Stimulated activated CD8-positive, alpha-beta memory T cell treated with anti-CD3 and anti-CD28 coated beads, Interleukin-2, amount 100 ng/mL, for 1 hour (primary cell): ENCODE measurements at places on chromosomes 12 and 14.

DNA sequence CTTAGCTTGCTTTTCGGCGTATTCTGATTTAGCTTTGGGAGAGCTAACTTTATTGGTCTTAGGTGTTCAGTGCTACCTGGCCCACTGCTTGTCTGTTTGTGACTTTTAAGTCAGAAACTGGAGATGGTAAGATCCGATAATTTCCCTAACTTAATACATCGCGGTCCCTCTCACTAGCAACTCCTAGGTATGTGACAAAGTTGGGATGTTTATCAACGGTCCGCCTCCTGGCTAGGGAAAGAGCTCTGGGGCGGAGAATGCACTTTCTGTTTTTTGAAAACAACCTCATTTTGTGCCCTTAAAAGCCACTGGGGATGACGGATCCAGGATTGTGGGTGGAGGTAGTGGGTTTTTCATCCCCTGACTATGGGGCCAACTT, 1.2 kb downstream of the CDKN1B start:
- no peak for DNase-seq

DNA sequence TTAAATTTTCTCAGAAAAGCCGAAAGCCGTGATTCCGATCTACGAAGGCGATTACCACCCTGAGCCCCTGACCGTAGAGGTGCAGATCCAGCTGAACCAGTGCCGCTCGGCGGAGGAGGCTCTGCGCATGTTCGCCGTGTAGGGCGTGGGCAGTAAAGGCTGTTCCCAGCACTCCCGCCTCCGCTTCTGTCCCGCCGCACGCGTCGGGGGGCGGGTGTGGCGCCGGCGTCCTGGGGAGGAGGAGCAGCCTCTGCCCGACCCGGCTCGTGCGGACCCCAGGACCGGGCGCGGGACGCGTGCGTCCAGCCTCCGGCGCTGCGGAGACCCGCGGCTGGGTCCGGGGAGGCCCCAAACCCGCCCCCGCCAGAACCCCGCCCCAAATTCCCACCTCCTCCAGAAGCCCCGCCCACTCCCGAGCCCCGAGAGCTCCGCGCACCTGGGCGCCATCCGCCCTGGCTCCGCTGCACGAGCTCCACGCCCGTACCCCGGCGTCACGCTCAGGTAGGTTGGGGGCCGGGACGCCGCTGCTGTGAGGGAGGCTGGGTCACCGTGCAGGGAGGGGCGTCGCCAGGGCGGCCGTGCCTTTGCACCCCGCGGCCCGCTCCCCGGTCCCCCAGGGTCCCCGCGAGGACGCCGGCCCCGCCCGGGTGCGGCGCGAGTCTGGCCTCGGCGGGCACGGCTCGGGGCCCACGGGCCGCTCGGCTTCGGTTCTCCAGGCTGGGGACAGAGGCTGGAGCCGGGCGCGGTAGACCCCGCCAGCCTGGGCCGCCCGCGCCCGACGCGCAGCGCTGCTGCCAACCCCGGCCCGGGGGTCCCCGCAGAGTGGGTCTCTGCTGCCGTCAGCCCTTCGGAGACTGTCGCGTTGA, at the start of gene B3GNT4:
Gene B3GNT4 (plus strand): TSS at position 409 of the 866 bp plus-strand sequence. CDS start 910 bp downstream, outside the sequence.
- no peak for DNase-seq

DNA sequence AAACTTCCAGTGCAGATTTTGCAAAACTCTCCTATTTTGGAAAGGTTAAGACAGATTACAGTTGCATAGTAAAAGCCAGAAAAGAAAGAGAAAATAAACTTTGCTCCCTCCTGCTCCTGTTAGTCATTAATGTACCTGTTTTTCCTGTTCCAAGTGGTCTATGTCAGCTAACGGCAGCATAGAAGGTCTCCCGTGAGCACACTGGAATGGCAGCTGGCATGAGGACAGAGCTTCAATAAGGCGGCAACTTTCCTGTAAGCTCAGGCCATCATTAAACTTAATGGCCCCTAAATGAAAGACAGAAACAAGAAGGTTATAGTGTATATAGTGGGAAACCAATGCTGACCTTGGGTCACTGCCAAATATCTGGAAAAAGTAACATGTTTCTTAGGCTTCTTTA, 16.0 kb downstream of the EIF2B2 start:
- DNase-seq, result no peak

- no peak for DNase-seq
These were observed 94.9 kb upstream of the SLC16A7 start for GRCh38 chr12:59500915-59501314.

- no peak for DNase-seq
These were observed 14.0 kb downstream of the CCER1 start for GRCh38 chr12:90940872-90941499.

- no peak for DNase-seq
These were observed 146.8 kb upstream of the KITLG start for GRCh38 chr12:88726806-88727720.

GRCh38 chr14:84254290-84254689, 1275.7 kb upstream of the FLRT2 start:
- no peak for DNase-seq

GRCh38 chr12:6322969-6323339, 12.5 kb downstream of the PLEKHG6 start:
- no peak for DNase-seq

DNA sequence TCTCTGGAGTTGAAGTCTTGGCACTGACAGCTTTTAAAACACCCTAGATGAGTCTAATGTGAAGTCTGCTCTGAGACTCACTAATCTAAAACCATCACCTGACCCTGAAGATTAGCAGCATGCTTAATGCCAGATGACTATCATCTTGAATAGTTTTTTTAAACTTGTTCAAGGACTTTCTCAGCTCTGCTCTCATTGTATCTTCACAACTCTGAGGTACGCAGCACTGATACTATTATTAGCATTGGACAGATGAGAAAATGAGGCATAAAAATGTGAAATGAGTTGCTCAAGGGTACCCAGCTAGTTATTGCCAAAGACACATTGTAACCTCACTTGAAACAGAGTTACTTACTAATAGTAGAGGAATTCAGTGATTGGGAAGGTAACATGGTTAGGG, 4.8 kb downstream of the SLC38A1 start:
- no peak for DNase-seq
